ENCODE measurements at places on chromosomes 2 and 18. TPM values are rescaled to one million over a fixed set of nuclear protein-coding genes. Genes with fewer than 3 reads are reported as not detected.
A peak's percentile ranks its signal among the peaks of the same experiment; 100 is the strongest.

- no peaks in the 10 kb centered on the region for H3K27me3 ChIP-seq
- H3K27ac ChIP-seq: no peak overlapping the region
- no peaks in the 10 kb centered on the region for H3K36me3 ChIP-seq
- DNase-seq: no peak
- H3K4me1 ChIP-seq: no peaks in the 10 kb centered on the region
These were observed 658.4 kb upstream of the FSHR start for GRCh38 chr2:49812730-49813129.

DNA sequence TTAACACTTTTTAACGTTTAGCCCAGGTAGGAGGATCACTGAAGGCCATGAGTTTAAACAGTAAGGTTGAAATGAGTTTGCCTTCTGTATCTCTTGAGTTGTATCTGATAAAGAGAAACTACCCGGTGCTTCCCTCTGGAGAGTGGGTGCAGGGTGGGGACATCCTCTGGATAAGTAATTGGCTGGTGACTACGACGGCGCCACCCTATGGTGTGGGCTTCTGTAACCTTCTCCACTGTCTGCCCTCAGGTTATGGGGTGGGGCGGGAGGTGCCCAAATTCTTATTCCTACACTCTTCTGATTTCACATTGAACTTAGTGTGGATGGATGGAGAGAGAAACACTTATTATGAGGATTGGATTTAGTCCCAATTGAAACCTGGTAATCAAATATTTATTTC lies 68.8 kb downstream of the LDLRAD4 start:
- no peak overlapping the region for H3K4me3 ChIP-seq
- no peaks in the 10 kb centered on the region for H3K27me3 ChIP-seq
- H3K36me3 ChIP-seq: no peaks in the 10 kb centered on the region
- no peak overlapping the region for H3K27ac ChIP-seq
- DNase-seq: no peak

DNA sequence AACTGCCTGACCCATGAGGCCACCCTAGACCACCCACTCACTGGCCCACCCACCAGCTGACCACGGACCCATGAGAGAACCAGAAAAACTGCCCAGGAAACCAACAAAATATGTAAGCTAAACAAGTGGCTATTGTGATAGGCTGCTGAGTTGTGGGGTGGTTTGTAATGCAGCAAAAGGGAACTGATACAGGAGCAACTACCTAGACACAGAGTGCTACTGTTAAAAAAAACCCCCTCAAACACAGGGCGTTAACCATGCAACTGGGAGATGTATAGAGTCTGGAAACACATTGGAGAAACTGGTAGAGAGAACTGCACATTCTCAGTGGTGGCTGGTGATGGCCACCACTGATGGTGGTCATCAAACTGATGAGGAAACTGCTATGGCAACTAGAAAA lies 206.3 kb upstream of the GYPC start:
- H3K27ac ChIP-seq: no peak overlapping the region
- no peaks in the 10 kb centered on the region for H3K36me3 ChIP-seq
- no peak for DNase-seq
- no peaks in the 10 kb centered on the region for H3K27me3 ChIP-seq
- H3K4me1 ChIP-seq: no peaks in the 10 kb centered on the region

DNA sequence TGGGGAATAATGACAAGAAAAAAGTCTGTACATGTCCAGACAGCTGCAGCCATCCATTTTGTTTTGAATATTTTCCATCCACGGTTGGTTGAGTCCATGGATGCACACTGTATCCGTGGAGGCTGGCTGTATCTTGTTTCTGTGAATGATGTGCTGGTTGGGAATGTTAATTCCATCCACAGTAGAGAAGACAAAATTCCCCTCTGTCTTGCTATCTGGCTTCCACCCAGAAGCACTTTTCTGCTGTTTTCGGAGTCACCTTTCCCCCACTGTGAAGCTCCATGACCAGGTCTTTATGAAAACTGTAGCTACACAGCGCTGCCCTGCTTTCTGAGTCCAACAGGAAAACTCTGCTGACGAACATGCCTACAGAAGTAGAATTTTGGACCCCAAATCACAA lies 122.3 kb downstream of the HRH4 start:
- DNase-seq: no peak
- no peaks in the 10 kb centered on the region for H3K27me3 ChIP-seq
- H3K4me3 ChIP-seq: no peak overlapping the region
- H3K27ac ChIP-seq: no peak overlapping the region

DNA sequence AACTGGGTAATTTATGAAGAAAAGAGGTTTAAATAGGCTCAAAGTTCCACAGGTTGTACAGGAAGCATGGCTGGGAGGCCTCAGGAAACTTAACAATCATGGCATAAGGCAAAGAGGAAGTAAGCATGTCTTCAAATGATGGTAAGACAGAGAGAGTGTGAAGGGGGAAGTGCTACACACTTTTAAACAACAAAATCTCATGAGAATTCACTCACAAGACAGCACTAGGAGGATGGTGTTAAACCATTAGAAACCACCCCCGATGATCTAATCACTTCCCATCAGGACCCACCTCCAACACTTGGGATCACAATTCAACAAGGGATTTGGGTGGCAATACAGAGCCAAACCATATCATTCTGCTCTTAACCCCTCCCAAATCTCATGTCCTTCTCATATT lies 34.9 kb downstream of the CFAP210 start:
- no peaks in the 10 kb centered on the region for H3K27me3 ChIP-seq
- DNase-seq: no peak
- H3K4me3 ChIP-seq: no peak overlapping the region
- H3K36me3 ChIP-seq: no peaks in the 10 kb centered on the region
- no peaks in the 10 kb centered on the region for H3K4me1 ChIP-seq

- H3K4me3 ChIP-seq: no peak overlapping the region
- H3K27ac ChIP-seq: no peak overlapping the region
- H3K36me3 ChIP-seq: no peaks in the 10 kb centered on the region
- H3K4me1 ChIP-seq: peaks cover 4% of the 10 kb centered on the region
These were observed 541.8 kb downstream of the NUP35 start for GRCh38 chr2:183666031-183666430.

Gene SDC1
- 25.0 TPM for total RNA-seq

Gene ANKRD29
- total RNA-seq: 4.3 TPM

GRCh38 chr18:71443706-71444480 lies 1100.2 kb downstream of the CBLN2 start:
- H3K27ac ChIP-seq: no peak overlapping the region
- DNase-seq: no peak
- H3K36me3 ChIP-seq: no peaks in the 10 kb centered on the region
- H3K27me3 ChIP-seq: no peaks in the 10 kb centered on the region
- H3K4me3 ChIP-seq: no peak overlapping the region

Gene NPHP1
- total RNA-seq: 12.5 TPM

DNA sequence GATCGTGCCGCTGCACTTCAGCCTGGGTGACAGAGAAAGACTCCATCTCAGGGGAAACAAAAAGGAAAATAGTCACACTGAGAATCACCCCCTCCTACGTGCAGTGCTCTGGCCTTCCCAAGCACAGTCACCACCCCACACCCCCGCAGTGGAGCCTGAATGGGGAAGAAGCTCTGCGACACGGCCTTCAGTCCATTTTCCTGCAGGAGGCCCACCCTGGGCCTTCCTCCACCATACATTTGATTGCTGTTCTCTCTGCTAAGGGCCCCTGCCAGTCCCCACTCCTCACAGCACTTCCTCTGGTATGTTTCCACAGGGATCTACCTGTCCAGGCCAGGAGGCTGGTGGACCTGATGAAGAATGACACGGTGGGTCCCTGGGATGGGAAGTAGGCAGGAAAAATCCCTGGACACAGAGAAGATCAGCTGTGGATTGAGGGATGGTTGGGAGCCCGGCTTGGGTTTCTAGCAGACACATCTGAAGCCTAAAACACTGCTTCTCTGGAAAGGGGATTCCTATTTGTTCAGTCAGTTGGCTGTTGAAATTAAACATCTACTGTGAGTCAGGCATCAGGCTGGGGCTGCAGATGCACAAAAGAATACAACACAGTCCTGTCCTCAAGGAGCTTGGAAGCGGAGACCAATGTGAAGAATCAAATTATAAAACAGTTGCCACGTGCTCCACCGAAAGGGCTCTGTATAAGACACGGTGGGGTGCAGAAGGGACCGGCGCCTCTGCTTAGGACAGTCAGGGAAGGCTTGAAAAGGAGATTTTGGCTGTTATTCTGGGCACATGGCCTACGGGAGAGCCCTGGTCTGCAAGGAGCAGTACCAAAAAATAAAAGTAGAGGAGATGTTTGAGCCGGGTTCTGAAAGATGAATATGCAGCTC lies 82.2 kb downstream of the PLB1 start:
- H3K36me3 ChIP-seq: no peaks in the 10 kb centered on the region
- no peaks in the 10 kb centered on the region for H3K27me3 ChIP-seq
- H3K4me1 ChIP-seq: no peaks in the 10 kb centered on the region
- H3K27ac ChIP-seq: no peak overlapping the region
- no peak for DNase-seq

GRCh38 chr2:233365861-233366520 lies 11.7 kb downstream of the DGKD start:
- no peak overlapping the region for H3K27ac ChIP-seq
- no peak for DNase-seq
- H3K4me1 ChIP-seq: peaks cover 22% of the 10 kb centered on the region

GRCh38 chr2:21102356-21102755 lies 21.4 kb upstream of the TDRD15 start:
- no peak overlapping the region for H3K4me3 ChIP-seq
- no peaks in the 10 kb centered on the region for H3K27me3 ChIP-seq
- no peak for DNase-seq
- no peak overlapping the region for H3K27ac ChIP-seq
- H3K36me3 ChIP-seq: no peaks in the 10 kb centered on the region

- H3K27me3 ChIP-seq: no peaks in the 10 kb centered on the region
- no peak overlapping the region for H3K27ac ChIP-seq
- DNase-seq: no peak
- no peak overlapping the region for H3K4me3 ChIP-seq
These were observed 4.6 kb downstream of the CHST10 start for GRCh38 chr2:100412881-100413321.

- no peaks in the 10 kb centered on the region for H3K27me3 ChIP-seq
- no peak for DNase-seq
- H3K4me3 ChIP-seq: no peak overlapping the region
- peaks cover 24% of the 10 kb centered on the region for H3K4me1 ChIP-seq
These were observed 101.7 kb downstream of the B3GNT2 start for GRCh38 chr2:62297624-62298010.

Gene NT5C1B
- total RNA-seq: 0.13 TPM

GRCh38 chr2:158753641-158754611 lies 41.2 kb upstream of the DAPL1 start:
- no peaks in the 10 kb centered on the region for H3K4me1 ChIP-seq
- no peaks in the 10 kb centered on the region for H3K27me3 ChIP-seq
- peak; percentile 78 for DNase-seq
- H3K4me3 ChIP-seq: no peak overlapping the region
- H3K36me3 ChIP-seq: no peaks in the 10 kb centered on the region
- H3K27ac ChIP-seq: peak overlapping the region; percentile 7

Data from thyroid gland (tissue), 4 donors.